ENCODE measurements at places on chromosomes 6 and 20.
A peak's percentile ranks its signal among the peaks of the same experiment; 100 is the strongest.

- no peak for DNase-seq
These were observed 3.0 kb downstream of the RGS19 start for GRCh38 chr20:64076061-64076997.

DNA sequence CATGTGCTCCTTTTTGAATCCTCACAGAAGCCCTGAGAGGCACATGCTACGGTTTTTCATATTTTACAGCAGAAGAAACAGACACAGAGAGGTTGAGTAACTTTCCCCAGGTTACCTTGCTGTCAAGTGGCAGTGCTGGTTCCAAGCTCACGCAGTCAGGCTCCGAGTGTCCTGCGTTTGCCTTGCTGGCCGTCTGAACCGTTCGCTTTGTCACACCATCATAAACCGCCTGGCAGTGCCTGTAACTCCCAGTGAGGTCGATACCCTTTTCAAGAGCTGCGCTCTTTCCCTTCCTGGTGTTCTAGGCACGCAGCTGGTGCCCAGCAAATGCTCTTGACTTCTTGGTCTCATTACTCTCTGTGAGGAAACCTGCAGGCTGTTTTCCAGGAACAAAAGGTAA is 31.3 kb upstream of the KCNG1 start:
- DNase-seq = no peak

DNA sequence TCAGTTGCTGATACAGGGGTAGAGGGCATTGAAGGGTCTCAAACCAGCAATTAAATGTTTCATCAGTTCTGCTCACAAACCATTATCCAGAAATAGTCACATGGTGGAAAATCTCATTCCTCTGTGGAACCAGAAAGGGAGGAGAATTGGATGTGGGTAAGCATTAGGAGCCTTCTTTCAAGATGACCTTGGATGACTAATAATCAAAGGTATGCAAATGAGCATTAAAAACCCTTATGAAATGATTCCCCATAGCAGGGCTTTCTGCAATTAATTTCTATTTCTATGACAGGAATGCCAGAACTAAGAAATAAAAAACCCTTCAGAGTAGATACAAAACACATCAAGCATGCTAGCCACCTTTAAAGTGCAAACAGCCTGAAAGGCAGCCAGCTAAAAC is 37.4 kb upstream of the HCRTR2 start:
- DNase-seq = no peak

DNA sequence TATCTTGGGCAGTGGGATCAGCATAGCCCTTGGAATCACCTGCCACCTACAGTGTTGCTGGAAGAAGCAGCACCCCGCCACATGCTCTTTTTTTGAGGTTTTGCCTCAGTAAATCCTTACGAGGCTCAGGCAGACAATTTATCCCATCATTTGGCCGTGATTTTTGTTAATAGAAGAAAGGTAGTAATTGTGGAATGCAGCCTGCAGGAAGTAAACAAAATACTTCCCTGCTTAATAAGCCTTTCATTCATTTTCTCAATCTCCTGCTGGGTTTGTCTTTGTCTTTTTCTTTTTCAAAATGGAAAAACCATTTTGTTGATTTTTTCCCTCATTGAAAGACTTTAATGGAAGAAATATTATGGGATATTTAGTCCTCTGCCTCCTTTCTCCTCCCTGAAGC is 93.7 kb upstream of the CD83 start:
- no peak for DNase-seq

GRCh38 chr6:133947302-133947900 is 5.6 kb upstream of the TBPL1 start:
- DNase-seq = no peak

DNA sequence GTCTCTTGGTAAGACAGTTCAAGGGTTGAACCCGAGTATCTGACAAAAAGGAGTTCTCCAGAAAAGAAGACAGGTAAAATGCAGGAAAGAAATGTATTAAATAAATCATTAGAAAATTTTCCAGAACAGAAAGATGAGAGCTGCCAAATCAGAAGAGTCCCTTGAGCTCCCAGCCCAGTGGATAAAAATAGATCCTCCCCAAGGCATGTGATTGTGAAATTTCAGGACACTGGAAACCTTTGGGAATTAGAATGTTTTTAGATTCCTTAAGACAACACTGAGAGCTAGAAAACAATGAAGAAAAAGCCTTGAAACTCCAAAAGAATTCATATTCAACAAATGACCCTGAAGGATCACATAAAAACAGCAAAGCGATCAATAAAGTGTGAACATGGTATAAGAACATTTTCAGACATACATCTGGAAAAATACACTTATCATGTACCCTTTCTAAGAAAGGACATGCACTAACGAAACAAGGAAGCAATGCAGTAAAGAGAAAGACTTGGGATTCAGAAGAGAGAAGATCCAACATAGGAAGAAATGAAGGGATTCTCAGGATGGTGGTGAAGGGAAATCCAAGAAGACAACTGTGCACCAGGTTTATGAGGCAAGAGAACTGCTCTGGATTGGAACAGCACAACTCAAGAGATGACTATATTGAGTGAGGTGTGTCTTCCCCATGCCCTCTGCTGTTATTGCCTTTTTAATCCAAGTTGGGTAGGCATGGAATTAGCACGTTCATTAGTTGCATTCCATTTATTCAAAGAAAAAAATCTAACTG is 390.4 kb downstream of the SYNE1 start:
- no peak for DNase-seq

GRCh38 chr6:21586740-21587178 is 6.8 kb upstream of the SOX4 start:
- no peak for DNase-seq

DNA sequence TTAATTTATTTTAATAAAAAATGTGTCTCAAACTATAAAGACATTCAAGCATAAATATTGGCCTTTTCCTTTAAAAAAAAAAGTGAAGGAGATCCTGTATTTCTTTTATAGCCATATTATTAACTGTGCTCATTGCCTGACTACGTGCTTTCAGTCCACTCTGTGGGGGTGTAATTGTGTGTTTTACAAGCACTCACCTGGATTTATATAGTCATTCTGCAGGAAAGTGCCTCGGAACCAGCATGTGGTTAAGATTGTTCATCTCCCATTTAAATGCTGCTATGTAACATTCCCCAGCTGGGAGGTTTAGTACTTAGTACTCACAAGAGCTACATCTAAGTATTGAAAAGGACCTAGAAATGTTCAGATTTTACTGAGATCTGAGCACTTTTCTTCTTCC is 47.9 kb upstream of the SLC22A16 start:
- DNase-seq = no peak

DNA sequence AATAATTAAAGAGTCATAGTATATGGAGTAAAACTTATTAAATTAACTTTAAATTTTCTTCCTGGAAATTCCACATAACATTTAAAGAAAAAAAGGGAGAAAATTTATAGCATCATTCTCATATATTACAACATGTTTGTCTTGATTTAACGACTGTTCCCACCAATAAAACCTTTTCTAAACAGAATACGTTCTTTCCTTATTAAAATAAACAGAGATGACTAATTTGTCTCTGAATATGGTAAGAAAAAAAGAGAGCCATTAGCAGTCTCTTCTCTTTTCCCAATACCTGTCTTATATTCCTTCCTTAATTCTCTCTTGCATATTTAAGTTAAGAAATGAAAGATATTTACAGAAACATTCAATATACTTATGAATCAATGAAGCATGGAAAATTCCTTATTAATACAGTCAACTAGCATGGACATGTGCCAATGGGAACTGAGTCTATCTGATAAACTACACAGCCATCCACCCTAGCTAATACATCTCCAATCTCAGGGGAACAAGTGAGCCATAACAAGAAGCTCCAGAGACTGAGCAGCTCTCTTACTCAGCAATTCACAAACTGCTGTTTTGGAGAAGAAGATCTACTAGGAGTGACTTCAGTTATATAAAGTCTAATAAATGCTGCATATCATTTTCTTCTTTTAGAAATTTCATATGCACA is 347.1 kb upstream of the MANEA start:
- DNase-seq = no peak

- no peak for DNase-seq
These were observed 24.3 kb upstream of the LSM14B start for GRCh38 chr20:62097881-62098407.

DNA sequence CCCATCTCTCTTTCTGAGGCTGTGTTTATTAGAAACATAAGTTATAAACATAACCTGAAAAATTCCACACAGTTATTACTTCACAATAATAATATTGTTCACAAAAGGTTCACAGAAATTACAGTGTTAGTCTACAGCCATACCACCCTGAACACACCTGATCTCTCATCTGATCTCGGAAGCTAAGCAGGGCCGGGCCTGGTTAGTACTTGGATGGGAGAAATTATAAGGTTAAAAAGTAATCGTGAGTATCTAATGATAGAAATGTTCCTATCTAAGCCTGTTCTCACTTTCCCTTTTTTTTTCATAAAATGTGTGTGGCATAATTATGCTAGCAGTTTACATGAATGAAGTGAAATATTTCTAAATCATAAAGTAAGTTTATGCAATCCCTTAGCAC is 647.8 kb downstream of the TBC1D32 start:
- no peak for DNase-seq

GRCh38 chr6:96468681-96469224 is 52.9 kb upstream of the UFL1 start:
- DNase-seq = no peak

- DNase-seq = peak; percentile 49
These were observed 339.6 kb downstream of the ARHGAP18 start for GRCh38 chr6:129370268-129370916.

GRCh38 chr6:144153260-144153659 is 2.9 kb downstream of the STX11 start:
- DNase-seq = no peak

DNA sequence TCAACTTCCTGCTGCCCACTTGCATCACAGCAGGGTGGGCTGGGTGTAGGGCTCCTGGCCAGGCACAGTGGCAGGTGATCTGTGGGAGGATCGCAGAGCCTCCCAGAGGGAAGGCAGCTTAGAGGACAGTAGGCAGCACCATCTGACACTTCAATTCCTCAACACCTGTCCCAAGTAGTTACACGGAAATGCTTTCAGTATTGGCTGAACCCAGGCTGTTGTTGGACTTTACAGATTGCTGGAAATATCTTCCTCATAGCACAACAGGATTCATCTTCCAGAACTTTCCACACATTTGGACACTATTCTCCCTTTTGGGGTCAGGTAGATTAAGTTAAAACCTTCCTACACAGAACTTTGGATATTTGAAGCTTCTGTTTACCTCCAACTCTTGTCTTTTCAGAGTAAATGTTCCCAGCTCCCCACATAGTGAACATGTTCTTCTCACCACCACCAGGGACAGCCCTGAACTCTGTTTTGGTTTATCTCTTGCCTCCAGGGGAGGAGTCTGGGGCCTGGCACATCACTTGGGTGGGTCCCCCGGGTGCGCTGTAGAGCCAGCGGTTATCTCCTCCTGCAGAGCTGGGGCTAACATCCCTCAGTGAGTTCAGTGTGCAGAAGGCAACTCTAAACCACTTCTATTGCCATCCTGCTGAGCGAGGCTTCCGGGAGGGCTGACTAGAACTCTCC is 3.5 kb upstream of the SLC22A2 start:
- DNase-seq = no peak

DNA sequence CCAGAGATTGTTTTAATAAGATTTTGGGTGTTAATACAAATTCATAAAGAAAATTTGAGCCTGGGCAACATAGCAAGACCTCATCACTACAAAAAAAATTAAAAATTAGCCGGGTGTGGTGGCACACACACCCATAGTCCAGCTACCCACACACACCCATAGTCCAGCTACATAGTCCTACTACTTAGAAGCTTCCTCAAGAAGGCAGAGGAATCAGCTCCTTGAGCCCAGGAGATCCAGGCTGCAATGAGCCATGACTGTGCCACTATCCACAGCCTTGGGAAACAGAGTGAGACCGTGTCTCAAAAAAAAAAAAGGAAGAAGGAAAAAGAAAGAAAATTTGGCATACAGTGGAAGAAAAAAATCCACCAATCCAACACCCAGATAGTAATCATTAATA is 16.8 kb downstream of the SEC63 start:
- no peak for DNase-seq

GRCh38 chr6:44203955-44204354 is 12.8 kb upstream of the MYMX start:
- no peak for DNase-seq

Data from activated T-cell treated with anti-CD3 and anti-CD28 coated beads for 4 hours (primary cell).